Stimulated activated CD4-positive, alpha-beta T cell treated with anti-CD3 and anti-CD28 coated beads, Interleukin-1b, Interleukin-23, amount 100 ng/mL, for 1 hour (primary cell): ENCODE measurements at places on chromosomes 4 and X.

DNA sequence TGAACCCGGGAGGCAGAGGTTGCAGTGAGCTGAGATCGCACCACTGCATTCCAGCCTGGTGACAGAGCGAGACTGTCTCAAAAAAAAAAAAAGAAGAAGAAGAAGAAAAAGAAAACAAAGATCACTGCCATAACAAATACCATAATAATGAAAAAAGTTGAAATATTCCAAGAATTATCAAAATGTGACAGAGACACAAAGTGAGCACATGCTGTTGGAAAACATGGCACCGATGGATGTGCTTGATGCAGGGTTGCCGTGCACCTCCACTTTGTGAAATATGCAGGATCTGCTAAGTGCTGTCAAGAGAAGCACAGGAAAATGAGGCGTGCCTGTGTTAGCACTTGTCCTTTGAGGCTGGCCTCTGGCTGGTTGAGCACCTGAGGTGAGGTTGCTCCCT, 133.3 kb downstream of the STK32B start:
- no peak for DNase-seq

DNA sequence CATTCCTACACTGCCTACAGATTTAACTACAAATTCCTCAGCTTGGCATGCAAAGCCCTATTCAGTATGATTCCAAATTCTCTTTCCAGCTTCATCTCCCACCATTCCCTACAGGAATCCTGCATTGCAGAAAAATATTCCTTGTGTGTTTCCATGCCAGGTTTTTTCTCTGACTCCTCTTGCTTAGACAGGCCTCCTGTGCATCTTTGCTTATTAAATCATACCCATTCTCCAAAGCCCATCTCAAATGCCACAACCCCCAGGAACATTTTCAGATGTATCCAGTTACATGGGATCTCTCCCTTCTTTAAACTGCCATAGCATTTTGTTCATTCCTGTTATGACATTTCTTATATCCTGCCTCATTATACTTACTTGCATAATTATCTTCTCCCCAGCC, 106.4 kb upstream of the GRIA3 start:
- DNase-seq: no peak

GRCh38 chr4:120055162-120055561, 11.5 kb downstream of the MAD2L1 start:
- DNase-seq: no peak

DNA sequence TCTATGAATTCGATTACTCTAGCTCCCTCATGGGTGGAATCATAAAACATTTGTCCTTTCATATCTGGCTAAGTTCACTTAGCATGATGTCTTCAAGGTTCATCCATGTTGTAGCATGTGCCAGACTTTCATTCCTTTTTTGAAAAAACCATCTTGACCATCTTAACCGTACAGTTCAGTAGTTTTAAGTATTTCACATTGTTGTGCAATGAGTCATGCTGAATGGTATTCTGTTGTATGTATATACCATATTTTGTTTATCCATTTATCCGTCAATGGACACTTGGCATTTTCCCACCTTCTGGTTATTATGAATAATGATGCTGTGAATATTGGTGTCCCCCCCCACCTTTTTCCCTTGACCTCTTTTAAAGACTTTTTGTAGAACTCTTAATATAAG, 72.4 kb upstream of the TLR2 start:
- DNase-seq: no peak

DNA sequence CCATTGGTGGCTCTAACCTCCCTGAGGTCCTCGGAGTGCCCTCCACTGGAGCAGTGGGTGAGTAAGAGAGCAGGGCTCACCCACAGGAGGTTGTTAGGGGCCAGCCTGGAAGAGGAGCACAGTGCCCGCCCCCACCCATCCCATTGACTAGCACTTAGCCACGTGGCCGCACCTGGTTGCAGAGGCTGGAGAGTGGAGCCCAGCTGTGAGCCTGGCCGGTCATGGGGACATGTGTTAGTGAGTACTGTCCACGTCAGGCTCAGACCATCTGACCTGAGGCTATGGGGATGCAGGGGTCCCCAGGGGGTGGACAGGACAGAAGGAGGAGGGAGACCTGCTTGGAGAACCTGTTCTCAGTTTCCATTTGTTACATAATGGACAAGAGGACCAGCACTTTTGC, 1.4 kb upstream of the MAN2B2 start:
- no peak for DNase-seq

DNA sequence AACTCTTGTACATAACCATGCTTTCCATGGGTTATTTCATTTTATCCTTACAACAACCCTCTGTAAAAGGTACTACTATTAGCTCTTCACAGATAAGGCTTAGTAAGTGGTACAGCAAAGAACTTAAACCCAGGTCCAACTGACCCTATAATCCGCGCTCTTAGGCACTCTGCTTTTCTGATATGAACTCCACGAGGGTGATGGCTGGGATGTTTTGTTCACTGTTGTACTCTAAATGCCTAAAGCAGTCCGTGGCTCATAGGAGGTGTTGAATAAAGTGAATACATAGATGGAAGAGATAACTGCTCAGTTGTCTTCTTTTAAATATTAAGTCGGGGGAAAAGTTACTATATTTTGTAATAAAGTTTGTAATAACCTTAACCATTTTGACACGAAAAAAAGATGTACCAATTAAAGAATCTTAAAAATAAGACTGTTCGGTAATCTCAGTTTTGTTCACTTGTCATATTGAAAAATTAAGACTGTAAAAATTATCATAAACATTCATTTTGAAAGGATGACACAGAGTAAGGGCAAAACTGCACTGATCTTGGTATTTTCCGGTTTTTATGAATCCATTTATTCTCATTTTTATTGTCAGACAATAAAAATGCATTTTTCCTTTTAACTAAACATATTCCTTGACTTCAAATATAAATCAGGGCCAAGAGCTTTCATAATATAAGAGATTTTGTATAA, 166.5 kb downstream of the FBXW7 start:
- DNase-seq: no peak

- no peak for DNase-seq
Observed at GRCh38 chr4:101101072-101101471, 246.3 kb downstream of the PPP3CA start.

DNA sequence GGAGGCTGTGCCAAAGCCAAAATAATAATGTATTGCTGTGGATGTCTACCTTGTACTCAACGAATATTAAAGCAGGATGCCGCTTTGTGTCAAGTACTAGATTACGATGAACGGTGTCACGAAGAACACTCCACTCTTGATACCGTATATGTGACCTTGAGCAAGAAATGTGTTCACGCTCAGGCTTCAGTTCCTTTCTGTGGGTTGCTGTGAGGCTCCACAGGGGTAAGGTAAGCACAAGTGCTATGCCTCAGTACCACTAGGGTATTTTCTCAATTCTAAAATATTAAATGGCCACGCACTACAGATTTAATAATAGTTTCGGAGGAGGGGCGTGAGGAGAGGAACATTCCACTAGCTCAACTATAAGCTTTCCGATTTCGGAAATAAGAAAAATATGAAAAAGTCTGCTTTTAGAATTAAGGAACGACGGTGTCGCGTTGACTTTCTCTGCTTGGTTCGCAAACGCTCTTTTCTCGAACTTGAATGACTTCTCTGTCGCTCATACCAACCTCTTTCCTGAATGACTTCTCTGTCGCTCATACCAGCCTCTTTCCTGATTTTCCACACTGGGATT, 607 bp upstream of the SCOC start:
- DNase-seq: no peak

DNA sequence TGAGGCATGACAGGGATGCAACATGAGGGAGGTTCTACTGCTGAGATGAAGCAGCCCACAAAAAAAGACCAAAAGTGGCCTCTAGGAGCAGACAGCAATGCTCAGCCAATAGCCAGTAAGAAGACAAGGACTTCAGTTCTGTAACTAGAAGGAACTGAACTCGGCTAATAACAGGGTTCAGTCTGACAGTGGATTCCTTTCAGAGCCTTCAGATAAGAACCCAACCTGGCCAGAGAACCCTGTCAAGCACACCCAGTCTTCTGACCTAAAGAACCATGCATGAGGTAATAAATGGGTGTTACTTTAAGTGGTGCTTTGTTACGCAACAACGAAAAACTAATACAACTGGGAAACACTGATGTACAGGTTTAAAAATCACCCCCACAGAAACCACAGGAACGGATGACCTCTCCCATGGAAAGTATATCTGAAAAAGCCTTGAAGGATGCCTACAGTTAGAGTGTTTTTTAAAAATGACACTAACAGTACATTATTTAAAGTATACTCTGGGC, 94.6 kb downstream of the PAPSS1 start:
- DNase-seq: no peak

- no peak for DNase-seq
Observed at GRCh38 chr4:123651536-123652180, 255.1 kb downstream of the SPRY1 start.

DNA sequence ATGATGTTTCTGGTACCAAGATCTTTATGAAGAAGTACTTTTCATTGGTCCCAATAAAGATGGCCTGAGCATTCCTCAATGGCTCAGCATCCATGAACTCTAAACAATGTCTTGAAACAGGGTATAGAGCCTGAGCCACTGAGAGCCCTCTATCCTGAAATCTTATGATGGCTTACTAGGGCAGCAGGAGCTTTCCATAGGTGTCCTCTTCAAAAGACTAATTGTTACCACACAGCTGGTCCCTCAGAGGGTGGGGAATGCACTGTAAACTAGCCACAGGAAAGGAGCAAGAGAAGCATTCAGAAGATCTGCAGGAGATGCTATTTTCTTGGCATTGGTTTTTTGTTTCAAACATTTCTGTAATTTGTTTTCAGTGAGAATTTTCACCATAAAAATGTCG, 5.6 kb upstream of the BANK1 start:
- DNase-seq: no peak

GRCh38 chr4:169327951-169328350, 57.2 kb upstream of the SH3RF1 start:
- no peak for DNase-seq

DNA sequence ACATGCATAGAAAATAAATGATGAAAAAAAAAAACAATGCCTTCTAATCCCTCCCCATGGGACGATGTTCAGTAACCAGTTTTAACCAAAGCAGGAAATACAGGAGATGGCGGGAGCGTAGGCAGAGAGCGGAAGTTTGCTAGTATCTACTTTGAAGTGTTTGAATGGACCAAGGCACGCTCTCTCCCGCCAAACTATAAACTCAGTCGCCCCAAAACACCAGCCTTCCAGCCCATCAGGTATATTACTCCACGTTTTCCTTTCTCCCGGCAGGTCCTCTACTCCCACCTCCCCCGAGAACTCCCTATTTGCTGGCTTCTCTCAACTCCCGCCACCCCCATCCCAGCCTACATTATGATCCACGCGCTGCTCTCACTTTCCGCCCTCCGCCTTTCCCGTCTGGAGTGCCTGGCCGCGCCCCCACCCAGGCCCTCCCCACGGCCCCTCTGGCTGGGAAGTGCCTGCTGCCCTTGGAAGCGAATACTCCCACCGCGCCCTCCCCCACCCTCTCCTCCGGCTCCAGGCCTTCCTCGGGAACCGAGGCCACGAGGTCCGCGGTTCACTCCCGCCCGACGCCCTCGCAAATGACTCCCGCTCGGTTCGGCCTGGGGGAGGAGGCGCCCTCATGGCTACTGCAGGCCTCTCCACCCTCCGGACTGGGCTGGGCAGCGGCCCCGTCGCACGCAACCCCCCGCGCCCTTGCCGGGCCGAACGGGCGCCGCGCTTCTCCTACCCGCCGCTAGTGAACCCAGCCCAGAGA, 723 bp downstream of the DHX15 start:
- no peak for DNase-seq

DNA sequence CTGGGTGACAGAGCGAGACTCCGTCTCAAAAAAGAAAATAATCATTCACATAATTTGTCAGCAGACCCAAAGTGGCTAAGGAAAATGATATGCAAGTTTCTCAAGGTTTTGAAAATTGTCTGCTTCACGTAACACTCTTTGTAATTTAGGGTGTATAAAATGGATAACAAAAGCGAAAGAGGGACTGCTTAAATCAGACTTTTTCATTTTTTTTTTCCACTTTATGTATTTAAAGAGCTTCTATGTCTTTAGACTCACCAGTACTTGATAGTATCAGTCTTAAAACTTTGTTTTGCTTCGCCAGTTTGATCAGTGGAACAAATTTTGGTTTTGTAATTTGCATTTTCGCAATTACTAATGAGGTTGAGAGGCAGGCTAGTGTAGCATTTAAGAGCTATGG, 34.6 kb downstream of the USP9X start:
- no peak for DNase-seq

DNA sequence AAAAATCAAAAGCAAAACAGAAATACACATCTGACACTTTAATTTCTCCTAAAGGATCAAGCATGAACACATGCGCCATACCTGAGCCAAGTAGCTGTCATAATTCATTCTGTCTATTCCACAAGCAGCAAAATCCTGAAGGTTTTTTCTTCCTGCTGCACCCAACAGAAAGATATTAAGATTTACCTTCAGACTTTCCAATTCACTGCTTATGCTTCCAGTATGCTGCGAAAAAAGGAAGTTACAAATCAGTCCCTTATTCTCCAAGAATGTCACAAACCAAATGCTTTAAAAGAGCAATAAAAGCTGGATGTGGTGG, 29.2 kb upstream of the FGFBP2 start:
- no peak for DNase-seq

DNA sequence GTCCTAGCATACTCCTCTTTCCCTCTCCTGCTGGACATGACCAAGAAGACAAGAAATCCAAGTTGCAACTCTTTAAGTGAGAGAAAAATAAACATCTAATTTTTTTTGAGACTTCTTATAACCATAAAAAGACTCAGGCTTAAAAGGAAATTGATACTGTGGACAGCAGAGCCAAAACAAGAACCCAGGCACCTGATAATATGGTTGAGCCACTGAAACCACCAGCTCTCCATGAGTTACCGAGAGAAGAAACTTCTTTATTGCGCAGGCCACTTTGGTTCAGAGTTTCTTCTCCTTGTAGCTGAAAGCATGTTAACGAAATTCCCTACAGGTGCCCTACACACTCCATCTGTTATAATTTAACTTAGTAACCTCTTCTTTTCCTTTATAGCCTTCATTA, 11.3 kb upstream of the SPCS3 start:
- no peak for DNase-seq

GRCh38 chr4:3374011-3374645, 67.6 kb upstream of the HGFAC start:
- DNase-seq: no peak

DNA sequence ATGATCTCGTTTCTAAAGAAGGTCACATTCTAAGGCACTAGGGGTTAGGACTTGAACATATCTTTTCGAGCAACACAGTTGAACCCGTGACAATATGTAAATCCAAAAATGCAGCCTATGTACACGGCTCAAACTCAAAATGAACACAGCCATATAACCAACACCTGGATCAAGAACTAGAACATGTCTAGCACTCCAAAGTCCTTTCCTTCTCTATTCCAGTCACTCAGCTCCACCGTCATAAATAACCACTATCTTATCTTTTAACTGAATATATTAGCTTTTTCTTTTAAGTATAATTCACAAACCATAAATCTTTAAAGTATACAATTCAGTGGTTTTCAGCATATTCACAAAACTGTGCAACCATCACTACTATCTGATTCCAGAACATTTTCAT, 19.4 kb upstream of the RELL1 start:
- DNase-seq: no peak

GRCh38 chr4:37689353-37690095, 3.3 kb upstream of the RELL1 start:
- DNase-seq: no peak
